NCI-H187 (cell line): ENCODE measurements at places on chromosomes 11 and 22.

DNA sequence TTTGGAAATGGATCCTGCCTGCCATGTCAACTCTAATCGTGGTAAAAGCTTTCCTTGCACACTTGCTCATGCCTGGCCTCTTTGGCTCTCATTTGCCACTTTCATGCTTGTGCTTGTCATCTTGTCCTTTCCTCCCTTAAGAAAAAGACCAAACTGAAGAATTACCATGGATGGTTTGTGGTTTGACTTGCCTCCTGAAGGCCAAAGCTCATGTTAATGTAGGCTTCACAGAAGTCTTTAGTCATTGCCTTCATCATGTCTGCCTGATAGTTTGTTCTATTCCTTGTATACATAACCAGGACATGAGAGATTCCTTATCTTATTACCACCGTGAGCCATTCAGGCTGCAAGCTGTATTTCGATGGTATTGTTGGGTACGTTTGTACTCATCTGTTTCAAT, 17.3 kb downstream of the TEAD1 start:
- no peak for DNase-seq

GRCh38 chr22:47238690-47239473, 476.4 kb downstream of the TBC1D22A start:
- DNase-seq = no peak

- no peak for DNase-seq
Measured at GRCh38 chr11:33942954-33943353, 51.1 kb upstream of the LMO2 start.

- DNase-seq = no peak
Measured at GRCh38 chr11:9020916-9021315, 17.1 kb upstream of the NRIP3 start.

DNA sequence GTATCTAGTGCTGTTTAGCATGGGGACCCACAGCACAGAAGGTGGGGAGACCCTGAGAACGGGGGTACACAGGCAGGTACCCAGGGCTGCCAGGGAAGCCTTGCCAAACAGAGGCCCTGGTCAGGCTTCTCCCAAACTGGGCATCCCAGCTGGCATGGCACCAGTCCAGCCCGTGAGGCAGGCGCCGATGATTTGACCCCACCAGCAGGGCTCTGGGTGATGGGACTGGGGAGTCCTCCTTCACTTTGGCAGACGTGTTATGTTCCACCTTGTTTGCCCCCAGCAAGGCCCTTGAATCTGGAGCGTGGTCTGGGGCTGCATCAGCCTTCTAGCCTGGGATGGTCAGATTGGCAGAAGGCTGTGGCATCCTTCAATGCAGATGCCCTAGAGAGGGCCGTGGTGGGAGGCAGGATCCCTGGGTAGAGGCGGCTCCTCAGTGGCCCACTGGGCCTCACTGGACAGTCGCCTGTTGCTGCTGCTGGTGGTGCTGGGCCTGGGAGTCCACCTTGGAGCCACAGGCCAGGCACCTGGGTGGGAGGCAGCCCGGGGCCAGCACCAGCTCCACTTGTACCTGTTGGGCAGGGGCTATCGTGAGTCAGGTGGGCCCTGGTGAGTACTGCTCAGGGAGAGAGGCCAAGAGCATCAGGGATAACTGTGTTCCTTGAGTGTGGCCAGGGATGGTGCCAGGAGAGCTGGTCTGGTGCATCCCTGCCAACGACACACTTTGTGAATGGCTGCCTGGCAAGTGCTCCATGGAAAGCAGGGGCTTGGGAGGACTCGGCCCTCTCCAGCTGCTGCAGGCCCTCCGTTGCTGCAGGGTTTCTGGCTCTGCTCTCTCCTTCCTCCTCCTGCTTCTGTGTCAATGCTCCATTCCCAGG, 3.3 kb downstream of the ADORA2A start:
- no peak for DNase-seq

GRCh38 chr11:134364261-134364660, 32.5 kb downstream of the GLB1L2 start:
- DNase-seq = no peak

- no peak for DNase-seq
Measured at GRCh38 chr22:23156286-23156685, 11.0 kb downstream of the RAB36 start.
